ENCODE measurements at places on chromosomes 12 and 14. TPM values are rescaled to one million over a fixed set of nuclear protein-coding genes. Genes with fewer than 3 reads are reported as not detected.

CLEC1A gene
- 4.1 TPM for polyA plus RNA-seq

KRT85 gene
- polyA plus RNA-seq: not detected

KLRF1 gene
- polyA plus RNA-seq: 0.88 TPM

APEX1 gene
- 308 TPM for polyA plus RNA-seq

CPM gene
- polyA plus RNA-seq: 35.6 TPM

CELA1 gene
- not detected for polyA plus RNA-seq

RTL1 gene
- 0.05 TPM for polyA plus RNA-seq

GATC gene
- 41.9 TPM for polyA plus RNA-seq

PCNX4 gene
- polyA plus RNA-seq: 105 TPM

EIF2B1 gene
- polyA plus RNA-seq: 65.5 TPM

- DNase-seq: no peak
Measured at GRCh38 chr12:48032597-48032996, 28.3 kb upstream of the COL2A1 start.

GRCh38 chr12:50740307-50740706 is 23.6 kb upstream of the ATF1 start:
- no peak for DNase-seq

GRCh38 chr14:103518422-103519042 is 4.1 kb downstream of the CKB start:
- no peak for DNase-seq

DNA sequence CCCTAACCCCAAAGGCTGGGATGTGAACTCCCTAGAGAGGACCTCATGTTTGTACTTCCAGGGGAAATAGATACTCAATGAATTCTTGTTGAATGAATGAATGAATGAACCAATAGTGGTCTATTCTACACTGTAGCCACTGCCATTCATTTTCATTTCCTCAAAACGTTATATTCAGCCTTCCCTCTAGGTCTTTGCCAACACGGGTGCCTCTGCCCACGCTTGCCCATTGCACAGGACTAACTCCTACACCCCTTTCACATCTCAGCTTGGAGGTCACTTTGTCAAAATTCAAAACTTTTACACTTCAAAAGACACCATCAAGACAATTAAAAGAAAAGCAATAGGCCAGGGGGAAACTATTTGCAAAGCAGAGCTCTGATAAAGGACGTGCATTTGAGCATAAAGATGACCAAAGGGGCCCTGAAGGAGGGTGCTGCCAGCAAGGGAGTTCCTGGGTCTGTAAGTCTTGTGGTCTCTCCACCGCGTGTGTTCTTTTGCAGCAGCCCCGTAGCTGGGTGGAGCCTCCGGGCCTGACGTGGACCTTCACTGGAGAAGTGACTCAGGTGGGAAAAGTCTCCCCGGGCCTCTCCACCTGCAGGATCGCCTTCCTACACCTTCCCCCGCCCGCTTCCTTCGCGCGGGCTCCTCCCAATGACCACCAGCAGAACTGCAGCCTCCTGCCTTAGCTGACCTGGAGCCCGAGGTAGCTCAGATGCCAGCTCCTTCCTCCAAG is 31.5 kb downstream of the TMEM63C start:
- no peak for DNase-seq

GRCh38 chr12:65649126-65649525 is 175.2 kb upstream of the HMGA2 start:
- DNase-seq: no peak

DNA sequence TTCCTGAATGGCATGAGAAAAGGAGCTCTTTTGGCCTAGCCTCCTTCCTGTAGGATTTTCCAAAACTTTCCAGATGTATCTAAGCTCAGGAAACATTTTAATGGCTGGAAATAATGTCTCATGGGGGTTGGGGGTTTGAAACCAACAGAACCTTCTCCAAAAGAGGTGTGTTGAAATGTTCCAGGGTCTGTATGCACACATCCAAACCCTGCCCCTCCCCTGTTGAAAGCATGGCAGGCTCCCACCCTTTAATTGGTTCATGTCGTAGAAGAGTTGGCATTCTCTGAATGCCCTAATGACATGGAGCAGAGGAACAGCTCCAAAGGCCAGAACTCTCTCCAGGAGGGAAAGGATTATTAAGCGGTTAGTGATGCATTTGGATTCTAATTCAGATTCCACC is 353.2 kb downstream of the ZFP36L1 start:
- no peak for DNase-seq

- no peak for DNase-seq
Measured at GRCh38 chr14:94122438-94122837, 7.0 kb downstream of the IFI27L2 start.

DNA sequence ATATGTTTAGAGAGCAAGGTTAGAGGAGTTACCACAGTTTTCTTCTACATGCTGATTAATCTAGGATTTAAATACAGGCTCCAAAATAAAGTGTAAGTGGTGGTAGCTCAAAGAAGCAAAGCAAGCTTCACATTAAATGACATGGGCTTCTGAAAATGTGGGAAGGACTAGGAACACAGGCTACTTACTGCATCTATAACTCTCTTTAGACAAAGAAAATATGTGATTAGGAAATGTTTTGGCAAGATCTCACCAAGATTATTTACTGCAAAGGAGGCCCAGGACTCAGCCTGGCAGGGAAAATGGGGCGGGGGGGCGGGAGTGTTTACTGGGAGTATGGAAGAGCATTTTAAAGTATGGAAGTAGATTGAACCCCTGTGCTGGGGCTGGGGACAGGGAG is 39.4 kb downstream of the ETV6 start:
- no peak for DNase-seq

- no peak for DNase-seq
Measured at GRCh38 chr14:105392131-105393090, 5.9 kb upstream of the TEX22 start.

DNA sequence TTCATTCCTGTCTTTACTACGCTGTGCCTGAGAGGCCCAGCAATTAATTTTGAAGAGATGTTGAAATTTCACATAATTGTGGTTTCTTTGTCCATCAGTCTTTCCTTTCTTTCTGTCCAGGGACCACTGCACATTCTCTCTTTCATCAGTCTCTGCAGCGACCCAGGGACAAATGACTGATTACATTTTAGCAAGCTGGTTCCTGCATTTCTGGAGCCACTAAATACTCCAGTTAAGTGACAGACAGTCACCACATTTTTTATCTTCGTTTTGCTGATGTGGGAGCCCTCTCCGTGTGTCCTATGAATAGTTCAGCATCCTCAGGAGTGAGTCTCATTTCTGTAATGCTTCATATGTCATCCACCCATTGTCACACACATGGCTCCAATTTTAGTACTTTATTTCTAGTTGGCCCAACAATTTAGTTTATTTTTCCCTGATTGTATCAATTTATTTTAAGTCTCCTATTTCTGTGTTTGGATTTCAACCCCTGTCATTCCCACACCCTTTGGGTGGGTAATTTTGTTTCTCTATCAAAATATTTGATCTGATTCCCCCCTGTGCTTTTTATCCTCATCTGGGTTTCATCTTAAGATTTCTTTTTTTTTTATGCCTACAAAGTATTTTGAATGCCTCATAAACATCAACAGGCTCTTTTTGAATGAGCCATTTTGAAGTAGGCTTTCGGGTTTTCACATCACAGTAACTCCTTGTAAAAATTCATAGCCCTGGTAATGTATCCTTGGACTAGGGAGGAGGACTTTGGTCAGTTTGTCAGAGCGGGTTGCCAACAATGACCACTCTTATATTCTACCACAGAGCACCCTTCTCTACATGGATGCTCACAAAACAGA is 1196.5 kb downstream of the GALC start:
- no peak for DNase-seq

DNA sequence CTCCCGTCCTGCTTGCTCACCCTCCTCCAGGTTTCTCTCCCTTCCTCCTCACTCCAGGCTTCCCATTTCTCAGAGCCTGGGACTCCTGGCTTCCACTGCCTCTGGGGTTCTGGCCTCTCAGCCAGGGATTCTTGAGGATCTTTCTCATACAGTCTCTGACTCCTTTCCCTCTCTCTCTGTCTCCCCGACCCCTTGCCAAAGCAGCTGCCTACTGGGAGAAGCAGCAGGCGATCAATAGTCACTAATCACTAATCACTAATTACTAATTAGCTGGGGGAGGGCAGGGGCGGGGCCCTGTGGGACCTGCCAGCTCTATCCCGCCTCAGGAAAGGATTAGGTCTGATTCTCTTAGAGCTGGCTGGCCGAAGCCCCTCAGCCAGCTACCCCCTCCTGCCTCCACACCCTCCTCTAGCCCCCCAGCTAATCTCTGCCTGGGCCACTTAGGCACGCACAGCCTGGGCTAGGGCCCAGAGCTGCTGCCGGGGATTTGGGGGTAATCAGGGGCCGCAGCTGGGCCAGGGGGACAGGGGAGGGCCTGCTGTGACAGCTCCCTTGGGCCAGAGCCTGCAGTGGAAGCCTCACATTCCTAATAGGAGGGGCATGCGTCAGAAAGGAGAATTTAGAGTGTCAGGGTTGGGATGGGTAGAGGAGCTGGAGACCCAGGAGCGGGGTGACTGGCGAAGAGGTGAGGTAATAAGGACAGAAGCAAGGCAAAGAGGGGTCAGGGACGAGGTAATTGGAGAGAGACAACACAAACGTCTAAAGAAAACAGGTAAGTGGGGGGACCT is 2.8 kb downstream of the NXPH4 start:
- no peak for DNase-seq

- no peak for DNase-seq
Measured at GRCh38 chr12:115936997-115937916, 340.2 kb downstream of the MED13L start.

DNA sequence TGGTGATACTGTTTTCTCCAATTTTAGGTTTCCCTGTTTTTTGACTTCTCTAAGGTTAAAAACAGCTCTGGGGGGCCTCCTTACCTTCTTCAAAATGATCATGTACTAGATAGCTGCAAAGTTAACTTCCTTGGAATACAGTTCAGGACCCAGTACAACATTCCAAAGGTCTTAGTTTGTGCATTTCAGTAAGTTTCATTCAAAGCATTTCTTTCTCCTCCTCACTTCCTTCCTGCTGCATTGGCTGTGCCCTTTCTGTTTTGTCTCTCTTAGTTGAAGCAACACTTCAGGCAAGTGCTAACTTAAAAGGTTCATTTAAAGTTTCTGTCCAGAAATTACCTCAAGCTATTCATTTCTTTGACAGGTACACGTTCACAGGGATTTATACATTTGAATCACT is 95.7 kb downstream of the SCN8A start:
- no peak for DNase-seq

GRCh38 chr14:93861836-93862235 is 65.3 kb upstream of the FAM181A start:
- no peak for DNase-seq

GRCh38 chr12:57611108-57611826 is at the start of gene ARHGEF25:
ARHGEF25 (plus strand) TSS chr12:57611435; CDS start chr12:57611895, 460 bp downstream.
- peak; percentile 69 for DNase-seq

GRCh38 chr14:52342849-52343596 is 28.9 kb downstream of the PTGER2 start:
- DNase-seq: no peak

- no peak for DNase-seq
Measured at GRCh38 chr14:20904393-20905029, 13.3 kb downstream of the RNASE3 start.

GRCh38 chr12:24933694-24934407 is 15.1 kb downstream of the BCAT1 start:
- no peak for DNase-seq

DNA sequence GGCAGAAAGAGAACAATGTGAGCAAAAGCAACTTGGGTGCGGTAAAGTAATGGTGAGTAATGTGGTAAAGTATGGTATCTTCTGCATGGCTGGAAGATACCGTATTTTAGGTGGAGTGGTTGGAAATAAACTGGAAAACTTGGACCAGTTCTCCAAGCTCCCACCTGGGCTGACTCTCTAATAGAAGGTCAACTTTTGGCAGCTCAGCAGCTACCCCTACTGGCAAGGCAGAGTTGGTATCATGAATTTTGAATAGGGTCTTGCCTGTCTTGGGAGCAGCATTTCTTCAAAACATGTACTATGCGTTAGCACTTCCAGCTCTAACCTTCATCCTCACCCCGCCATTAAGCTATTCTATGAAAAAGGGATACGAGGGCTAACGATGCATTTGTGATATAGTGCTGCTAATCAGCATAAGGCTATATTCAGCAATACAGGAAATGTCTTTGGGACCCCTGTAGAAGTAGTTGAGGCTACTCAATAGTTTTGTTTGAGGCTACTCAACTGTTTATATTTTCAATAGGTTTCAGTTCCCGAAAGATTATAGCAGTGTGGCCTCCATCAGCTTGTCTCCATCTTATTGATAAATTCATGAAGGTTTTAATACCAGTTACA is 276.3 kb upstream of the FAR2 start:
- DNase-seq: peak; percentile 28

DNA sequence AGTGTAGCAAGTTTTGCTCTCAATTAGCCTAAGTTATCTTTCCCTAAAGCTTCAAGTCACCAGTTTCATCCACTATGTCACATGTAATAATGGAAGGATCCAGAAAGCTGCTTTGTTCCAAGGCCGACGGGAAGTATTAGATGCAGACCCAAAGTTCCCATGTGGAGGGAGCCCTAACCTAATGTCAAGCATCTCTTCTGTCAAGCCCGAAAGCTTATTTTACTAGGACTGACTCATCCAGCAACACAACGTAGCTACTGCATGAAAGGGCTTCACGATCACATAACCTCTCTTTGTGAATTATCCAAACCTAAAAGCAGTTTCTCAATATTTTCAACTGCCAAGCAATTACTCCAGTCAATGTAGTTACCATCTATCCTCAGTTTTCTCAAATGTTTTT is 133.4 kb downstream of the SLC6A15 start:
- DNase-seq: no peak

DNA sequence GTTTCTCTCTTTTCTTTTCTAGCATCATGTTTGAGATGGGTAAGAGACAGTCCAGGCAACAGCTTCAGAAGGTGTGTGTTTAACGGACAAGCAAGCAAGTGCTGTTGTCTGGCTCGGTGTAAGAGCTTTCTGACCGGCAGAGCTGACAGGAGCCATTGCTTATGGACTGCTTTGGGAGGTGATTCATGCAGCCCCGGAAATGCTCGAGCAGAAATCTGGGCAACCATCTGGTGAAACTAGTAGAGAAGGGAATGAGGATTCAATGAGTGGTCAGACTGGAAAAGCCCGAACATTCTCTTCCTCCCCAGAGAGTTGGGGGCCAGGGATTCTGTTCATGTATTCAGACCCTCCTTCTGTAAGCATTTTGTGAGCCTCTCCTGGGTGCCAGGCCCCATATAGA is 24.4 kb downstream of the TUNAR start:
- no peak for DNase-seq

DNA sequence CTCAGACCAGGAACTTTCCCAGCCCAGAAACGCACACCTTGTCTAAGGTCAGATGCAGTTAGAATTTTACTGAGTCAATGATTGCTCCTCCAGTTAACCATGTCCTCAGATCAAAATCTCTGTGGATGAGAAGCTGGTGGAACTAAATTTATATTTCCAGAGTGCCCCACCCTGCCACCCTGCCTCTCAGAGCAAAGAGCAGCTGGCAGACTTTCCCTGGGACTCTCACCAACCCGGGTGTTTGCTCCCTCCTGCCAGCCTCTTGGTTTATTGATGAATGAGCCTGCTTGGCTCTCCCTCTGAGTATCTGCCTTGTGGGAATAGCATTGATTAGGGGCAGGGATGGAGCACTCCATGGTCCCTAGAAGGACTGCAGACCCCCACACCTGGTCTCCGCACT is 5.9 kb upstream of the KRT1 start:
- no peak for DNase-seq

All from renal cortex interstitium (tissue), 15 donors.